ENCODE measurements at places on chromosomes 6 and 20. TPM values are rescaled to one million over a fixed set of nuclear protein-coding genes. Genes with fewer than 3 reads are reported as not detected.

ULBP1 gene
- total RNA-seq, result 3.9 TPM

ZNF165 gene
- total RNA-seq, result 0.62 TPM

SULF2 gene
- 9.4 TPM for total RNA-seq

DSP gene
- 7.6 TPM for total RNA-seq

NHLRC1 gene
- total RNA-seq, result 2.8 TPM

PPP1R16B gene
- total RNA-seq, result 12.9 TPM

PAX1 gene
- total RNA-seq, result under 0.01 TPM

- DNase-seq, result no peak
Measured at GRCh38 chr6:35302604-35303241, 5.1 kb downstream of the DEF6 start.

- DNase-seq, result no peak
Measured at GRCh38 chr6:100118301-100118700, 124.3 kb upstream of the MCHR2 start.

GRCh38 chr6:163494279-163494727 is 79.8 kb downstream of the QKI start:
- DNase-seq, result no peak

GRCh38 chr20:38520261-38520660 is 47.6 kb downstream of the RALGAPB start:
- no peak for DNase-seq

DNA sequence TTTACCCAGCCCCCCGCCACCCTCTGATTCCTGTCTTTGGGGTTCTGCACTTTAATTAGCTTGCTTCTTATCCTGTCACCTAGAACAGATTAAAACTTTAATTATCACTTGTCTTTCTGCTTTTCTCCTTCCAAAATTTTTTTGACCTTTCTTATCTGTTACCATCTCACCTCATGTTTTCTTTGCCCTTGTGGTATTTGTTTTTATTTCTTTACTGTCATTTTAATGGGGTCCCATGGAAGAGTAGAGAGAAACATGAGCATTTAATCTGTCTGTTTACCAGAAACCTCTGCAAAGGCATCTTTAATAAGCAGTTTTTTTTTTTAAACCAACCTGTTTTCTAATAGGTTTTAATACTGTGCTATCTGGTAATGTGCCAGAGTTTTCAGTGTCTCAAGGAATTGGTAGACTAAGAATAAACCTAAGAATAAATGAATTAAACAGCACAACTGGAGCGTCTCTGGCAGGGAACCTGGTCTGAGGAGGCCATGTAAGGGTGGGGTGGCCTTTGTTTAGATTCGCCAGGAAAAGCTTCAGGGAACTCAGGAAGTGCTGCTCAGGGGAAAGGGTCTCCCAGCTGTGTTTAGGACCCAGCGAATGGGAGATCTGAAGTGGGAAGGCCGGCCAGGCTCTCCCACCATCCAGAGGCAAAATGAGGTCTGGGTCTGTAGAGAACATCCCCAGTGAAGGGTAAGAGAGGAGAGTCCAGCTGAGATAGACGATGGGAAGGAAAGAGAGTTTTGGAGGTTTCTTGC is 69.8 kb downstream of the ARID1B start:
- no peak for DNase-seq
